ENCODE measurements at places on chromosomes 13 and 19.

DNA sequence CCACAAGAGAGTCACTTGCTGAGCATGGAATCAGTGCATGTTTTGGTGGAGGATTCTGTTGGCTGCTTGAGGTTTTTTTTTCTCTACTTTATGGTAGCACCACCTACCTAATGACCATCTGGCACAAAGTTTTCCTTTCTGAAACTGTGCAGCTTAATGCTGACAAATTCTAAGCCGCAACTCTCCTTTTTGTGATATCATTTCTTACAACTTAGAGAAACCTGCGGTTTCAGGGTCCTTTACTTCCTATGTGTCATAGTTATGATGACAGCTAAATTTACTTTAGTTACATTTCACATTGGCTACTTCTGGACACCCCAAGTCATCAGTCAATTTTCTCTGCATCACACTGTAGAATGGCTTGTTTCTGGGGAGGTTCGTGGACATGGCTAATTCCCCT is 115.4 kb upstream of the TMTC4 start:
- peak; percentile 16 for DNase-seq

DNA sequence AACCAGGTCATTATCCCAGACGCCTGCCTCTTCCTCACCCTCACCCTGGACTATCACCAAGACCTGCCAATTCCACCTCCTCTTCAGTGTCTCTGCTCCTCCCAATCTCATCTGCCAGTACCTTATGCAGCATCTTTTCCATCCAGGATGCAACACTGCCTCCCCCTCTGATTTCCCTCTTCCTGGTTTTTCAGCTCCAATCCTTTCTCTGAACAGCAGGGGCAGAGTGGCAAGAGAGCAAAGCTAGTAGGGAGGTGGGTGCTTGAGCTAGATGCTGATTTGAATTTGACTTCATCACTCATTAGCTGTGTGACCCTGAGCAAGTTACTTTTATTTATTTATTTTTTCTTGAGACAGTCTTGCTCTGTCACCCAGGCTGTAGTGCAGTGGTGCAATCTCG is 25.6 kb upstream of the CABP5 start:
- DNase-seq: no peak

DNA sequence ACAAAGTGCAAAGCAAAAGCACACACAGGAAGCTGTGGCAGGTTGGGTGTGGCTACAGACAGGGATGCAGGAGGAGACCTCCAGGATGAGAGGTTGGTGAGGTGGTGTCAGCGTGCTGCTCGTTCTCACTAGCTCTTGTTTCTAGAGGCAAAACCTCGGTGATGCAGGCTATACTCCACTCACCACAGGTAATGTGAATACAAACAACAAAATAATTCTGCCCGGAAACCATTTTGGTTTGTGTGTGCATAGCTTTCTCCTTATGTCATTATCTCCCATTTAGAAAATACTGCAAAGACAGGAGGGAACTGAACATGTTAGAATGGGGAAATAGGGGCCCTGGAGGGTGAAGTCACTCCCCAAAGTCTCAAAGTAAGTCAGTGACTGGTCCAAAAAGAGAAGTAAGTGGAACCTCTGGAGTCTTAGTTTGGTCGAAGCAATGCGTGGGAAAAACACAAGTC is 9.4 kb downstream of the LCP1 start:
- no peak for DNase-seq

DNA sequence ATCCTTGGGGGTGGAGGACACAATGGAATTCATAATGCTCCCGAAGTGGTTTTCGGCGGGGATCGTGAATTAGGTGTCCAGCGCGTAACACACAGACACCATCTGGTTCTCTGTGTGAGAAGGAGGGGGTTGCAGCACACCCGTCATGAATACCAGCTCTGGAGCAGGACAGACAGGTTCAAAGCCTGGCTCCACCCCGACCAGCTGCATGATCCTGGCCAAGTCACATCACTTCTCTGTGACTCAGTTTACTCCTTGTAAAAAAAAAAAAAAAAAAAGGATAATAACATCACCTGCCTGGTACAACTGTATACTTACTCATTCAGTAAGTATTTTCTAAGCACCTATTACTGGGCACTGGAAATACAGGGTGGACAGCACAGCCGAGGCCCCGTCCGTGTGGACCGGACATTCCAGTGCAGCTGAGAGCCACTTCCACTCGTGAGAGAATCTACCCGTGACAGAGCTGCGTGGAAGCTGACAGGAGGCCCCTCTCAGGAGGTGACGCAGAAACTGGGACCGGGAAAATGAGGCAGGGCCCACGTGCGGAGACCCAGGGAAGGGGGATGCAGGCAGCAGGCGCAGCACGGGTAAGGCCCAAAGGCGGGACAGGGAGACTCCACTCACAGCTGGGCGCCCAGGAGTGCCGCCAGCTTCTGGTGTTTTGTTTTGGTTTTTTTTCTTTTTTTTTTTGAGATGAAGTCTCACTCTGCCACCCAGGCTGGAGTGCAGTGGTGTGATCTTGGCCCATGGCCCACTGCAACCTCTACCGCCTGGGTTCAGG is 12.0 kb downstream of the RDH13 start:
- DNase-seq: no peak
